Stimulated activated CD8-positive, alpha-beta memory T cell treated with anti-CD3 and anti-CD28 coated beads, Interleukin-15, amount 100 ng/mL, for 4 hours (primary cell): ENCODE measurements at places on chromosomes 13 and 19.

DNA sequence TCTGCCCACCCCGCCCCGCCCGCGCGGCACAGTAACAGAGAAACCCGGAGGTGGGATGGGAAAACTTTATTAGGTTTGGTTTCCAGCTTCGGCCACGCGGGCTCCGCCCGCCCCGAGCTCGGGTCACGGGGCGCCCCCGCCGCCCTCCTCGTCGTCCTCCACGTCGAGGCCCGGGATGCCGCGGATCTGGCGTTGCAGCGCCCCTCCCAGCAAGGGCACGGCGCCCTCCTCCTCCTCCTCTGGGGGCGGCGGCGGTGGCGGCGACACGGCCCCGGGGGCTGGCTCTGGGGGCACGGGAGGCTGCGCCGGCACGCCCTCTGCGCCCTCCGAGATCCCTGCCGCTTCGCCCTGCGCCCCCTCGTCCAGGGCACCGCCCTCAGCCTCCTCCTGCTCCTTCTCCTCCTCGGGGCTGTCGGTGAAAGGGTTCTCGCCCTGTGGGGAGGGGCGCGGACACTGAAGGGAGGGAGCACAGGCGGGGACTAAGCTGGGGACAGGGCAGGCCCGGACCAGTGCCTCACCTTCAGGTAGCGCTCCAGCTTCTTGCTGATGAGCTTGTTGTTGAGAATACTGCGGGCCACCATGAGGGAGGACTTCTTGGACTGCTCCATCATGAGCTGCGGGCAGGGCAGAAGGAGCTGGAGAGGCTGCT, 536 bp upstream of the AKAP8 start:
- no peak for DNase-seq

DNA sequence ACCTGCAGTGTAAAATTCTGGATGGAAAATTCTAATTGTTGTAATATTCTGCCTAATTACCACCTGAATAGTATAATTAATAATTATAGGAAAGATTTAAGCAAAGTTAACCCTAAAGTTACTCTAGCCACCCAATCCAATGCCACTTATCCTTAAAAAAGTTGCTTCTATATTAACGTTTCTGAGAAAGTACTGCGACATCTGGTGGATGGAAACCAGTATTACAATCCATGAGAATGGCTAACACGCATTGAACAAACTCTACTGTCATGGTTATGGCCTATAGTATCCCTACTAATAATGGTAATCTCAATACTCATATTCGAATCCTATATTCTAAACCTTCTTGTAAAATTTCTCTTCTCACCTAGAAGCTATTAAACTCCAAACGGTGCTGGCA, 1551.8 kb downstream of the SLITRK1 start:
- no peak for DNase-seq

GRCh38 chr13:55245005-55245644, 1895.6 kb upstream of the PRR20A start:
- no peak for DNase-seq

GRCh38 chr19:47560999-47561398, 11.9 kb downstream of the ZNF541 start:
- DNase-seq, result no peak

DNA sequence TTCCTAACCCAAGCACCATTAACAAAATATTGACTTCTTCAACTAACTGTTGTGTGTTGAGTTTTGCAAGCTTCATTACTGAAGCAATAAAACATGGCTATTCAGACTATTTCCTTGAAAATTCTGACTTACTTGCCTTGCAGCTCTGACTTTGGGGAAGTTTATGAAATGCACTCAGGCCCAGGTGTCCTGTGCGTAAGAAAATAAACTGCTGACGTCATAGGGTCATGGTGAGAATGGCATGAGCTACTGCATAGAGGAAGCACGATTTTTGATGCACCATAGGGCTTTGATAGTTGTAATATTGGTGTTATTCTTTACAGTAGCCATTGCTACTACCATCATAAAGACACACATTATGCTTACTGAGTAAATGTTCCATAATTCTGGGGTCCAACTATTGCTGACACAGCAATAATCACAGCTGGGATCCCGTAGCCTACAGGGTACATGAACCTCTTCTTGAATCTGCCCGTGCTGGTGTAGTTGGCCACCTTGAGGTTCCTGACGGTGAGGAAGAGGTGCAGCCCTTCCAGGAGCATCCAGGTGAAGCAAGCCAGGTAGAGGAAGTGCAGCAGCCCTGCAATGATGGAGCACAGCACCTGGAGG, 57.9 kb downstream of the MBD3L2B start:
- no peak for DNase-seq
